ENCODE measurements at places on chromosomes 4 and X.

- DNase-seq, result no peak
Observed at GRCh38 chrX:24264383-24264782, 49.5 kb downstream of the SUPT20HL2 start.

GRCh38 chr4:159013692-159014091, 89.2 kb upstream of the RAPGEF2 start:
- DNase-seq, result no peak

GRCh38 chr4:80075995-80076675, 3.1 kb upstream of the ANTXR2 start:
- no peak for DNase-seq

DNA sequence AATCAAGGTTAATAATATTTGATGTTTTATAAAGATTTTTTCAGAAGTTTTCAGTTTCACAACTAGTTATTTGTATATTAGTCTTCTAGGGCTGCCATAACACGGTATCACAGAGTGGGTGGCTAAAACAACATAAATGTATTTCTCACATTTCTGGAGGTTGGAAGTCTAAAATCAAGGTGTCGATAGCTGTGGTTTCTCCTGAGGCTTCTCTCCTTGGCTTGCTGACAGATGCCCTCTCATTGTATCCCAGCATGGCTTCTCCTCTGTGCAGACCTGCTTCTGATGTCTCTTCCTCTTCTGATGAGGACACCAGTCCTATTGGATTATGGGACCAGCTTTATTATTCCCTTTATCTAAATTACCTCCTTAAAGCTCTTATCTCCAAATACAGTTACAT, 1456.6 kb downstream of the STIM2 start:
- no peak for DNase-seq

DNA sequence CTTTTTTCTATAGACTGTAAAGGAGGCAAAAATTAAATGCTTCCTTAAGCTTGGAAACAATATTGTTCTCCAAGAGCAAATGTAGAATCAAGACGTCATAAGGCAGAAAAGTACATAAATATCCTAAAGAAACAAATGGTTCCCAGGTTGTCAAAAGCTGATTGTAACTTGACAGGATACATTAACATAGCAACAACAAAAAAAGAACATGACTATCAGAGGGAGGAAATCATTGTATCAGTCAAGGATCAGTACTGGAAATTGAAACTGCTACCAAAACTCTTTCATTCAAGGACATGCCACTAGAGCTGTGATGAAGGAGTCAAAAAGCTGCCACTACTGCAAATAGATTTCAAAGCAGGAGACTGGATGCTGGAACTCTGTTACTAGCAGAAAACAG, 168.3 kb downstream of the BTC start:
- DNase-seq, result no peak

- DNase-seq, result no peak
Observed at GRCh38 chrX:40281336-40282005, 183.7 kb upstream of the BCOR start.

- no peak for DNase-seq
Observed at GRCh38 chr4:167885071-167885470, 207.3 kb upstream of the ANXA10 start.

GRCh38 chr4:4658052-4658451, 116.2 kb upstream of the STX18 start:
- no peak for DNase-seq

DNA sequence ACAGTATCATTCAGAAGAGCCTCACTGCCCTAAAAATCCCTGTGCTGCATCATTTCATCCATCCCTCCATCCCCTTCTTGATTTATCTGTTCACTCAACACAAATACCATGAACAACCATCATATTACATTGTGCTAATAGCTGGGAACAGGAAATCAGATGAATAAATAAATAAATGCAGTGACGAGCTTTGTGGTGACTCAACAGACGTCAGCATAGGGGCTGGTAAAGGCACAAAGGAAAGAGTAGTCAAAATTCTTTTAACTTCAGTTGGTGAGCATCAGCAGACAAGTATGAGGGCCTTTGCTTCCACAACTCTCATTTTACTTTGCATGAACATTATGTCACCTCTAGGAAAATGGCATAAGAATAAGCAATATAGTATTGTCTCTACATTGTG, 65.5 kb downstream of the EDNRA start:
- DNase-seq, result no peak

- no peak for DNase-seq
Observed at GRCh38 chr4:90207887-90208454, 80.8 kb downstream of the CCSER1 start.

GRCh38 chr4:170589597-170590191, 499.9 kb upstream of the AADAT start:
- DNase-seq, result no peak

DNA sequence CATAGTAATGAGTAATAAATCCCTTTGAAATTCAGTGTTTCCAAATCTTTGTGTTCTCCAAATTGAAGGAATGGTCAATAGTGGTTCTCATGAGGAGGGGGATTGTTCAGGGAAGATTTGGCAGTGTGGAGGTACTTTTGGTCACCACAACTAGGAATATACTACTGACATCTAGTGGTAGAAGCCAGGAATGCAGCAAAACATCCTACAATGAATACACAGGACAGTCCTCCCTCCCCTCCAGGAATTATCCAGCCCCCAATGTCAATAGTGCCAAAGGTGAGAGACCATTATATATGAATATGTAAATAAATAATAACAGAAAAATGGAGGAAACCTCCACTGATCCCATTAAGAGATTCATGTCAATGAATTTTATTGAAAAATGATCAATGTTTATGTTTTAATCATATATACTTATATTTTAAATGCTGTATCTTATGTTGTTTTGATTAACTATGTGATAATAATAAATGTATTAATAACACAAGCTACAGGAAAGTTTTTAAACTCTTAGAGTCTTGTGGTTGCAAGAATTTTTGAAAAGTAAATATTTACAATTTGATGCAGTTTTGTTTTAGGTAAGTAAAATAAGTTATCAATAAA, 14.4 kb upstream of the FAM9A start:
- DNase-seq, result peak; percentile 10

DNA sequence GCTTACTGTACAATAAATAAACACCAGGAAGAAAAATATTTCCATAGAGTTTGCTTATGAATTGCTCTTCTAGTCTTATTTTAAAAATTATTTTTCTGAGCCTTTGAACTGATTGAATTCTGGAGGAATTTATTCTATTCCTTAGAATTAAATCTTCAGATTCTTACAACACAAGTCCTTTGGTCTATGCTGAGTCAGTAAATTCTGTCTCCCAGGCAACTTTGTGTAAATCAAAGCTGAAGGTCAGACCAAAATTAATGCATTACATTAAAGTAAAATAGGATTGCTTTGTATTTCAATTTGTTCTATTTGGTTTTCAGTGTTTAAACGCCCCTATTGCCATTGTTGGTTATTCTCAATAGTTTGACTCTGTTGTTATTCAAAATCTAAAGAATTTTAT, 26.8 kb upstream of the STPG2 start:
- no peak for DNase-seq

GRCh38 chr4:159367781-159368080, 264.9 kb downstream of the RAPGEF2 start:
- DNase-seq, result no peak

DNA sequence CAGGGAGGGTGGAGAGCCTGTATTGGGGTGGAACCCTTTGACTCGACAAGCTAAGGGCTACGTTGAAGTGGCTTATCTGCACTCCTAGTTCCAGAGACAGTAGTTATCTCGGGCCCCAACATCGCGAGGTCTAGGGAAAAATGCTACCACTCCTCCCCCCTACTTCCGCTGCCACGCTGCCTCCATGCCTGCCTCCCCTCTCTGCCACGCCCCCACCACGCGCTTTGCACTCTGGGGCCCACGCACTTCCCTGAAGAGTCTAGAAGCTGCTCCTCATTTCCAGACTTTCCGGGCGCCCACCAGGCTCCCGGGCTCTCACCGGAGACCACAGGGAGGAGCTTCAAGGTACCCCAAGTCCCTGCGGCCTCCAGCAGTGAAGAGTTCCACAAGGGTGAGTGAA, at the start of gene PASD1:
Gene PASD1 (plus strand): TSS at position 227 of the 400 bp plus-strand sequence. CDS start 37,879 bp downstream, outside the sequence.
- DNase-seq, result no peak

GRCh38 chr4:38150766-38151165, 190.6 kb downstream of the PTTG2 start:
- DNase-seq, result no peak
